ENCODE measurements at places on chromosomes 7 and 10. TPM values are rescaled to one million over a fixed set of nuclear protein-coding genes. Genes with fewer than 3 reads are reported as not detected.

Gene NKX2-3
- total RNA-seq, result 0.26 TPM

Gene PRKAR1B
- total RNA-seq, result 25.7 TPM

- DNase-seq, result no peak
These were observed 102.1 kb downstream of the VPS41 start for GRCh38 chr7:38806912-38807311.

- no peak for DNase-seq
These were observed 23.0 kb upstream of the ZNF467 start for GRCh38 chr7:149796287-149796860.

DNA sequence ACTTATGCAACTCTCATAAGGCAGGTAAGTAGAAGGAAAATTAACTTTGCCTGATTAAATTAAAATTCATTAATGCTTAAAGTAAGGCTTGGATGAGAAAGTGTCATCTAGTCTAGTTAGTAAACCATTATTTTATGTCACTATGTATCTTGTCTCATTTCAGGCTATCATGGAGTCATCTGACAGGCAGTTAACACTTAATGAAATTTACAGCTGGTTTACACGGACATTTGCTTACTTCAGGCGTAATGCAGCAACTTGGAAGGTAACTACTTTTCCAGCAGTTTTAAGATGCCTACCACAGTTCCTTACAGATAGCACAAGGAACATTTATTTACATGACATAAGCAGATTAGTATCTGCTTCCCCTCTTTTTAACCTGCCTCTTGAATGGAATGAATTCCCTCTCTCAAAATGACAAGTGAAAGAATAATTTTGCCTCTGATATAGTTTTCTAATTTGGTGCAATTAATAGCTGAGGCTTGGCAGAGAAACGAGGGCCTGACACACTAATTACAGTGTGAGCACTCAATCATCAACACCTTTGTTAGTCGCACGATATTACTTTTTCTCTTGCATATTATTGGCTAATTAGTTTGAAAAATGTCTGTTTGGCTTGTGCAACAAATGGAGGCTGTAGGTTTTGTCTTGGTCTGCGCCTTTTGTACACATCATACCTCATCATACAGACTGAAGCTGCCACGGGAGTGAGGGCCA is 245.0 kb downstream of the FOXP2 start:
- DNase-seq, result no peak

- DNase-seq, result no peak
These were observed 25.5 kb downstream of the PRR15 start for GRCh38 chr7:29588900-29589696.

GRCh38 chr10:436013-436697 is 253.3 kb downstream of the DIP2C start:
- no peak for DNase-seq
